Esophagus mucosa (tissue), 1 donor: ENCODE measurements at places on chromosomes 1 and 21. TPM values are rescaled to one million over a fixed set of nuclear protein-coding genes. Genes with fewer than 3 reads are reported as not detected.
A peak's percentile ranks its signal among the peaks of the same experiment; 100 is the strongest.

- no peak for ATAC-seq
Measured at GRCh38 chr1:36517011-36517771, 34.5 kb upstream of the CSF3R start.

- no peak for ATAC-seq
Measured at GRCh38 chr21:28402616-28402989, 590.1 kb downstream of the LTN1 start.

- ATAC-seq: no peak
Measured at GRCh38 chr1:155947292-155947691, 5.9 kb downstream of the RXFP4 start.

DNA sequence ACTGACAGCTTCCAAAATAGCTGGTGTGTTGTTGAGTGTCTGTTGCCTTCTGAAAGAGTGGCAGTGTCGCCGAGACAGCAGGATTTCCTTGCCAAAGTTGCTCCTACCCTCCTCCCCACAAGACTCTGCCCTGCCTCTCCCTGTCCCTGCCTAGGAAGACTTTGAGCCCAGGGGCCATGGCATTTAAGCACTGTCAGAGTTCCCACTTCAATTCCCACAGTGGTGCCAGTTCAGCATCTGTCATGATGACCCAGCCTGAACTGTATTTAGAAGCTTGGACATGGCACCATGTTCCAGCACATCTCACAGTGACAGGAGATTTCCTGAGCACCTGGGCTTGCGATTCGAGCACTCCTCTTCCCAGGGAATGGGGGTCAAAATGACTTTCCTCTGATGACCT, 43.6 kb downstream of the TBX15 start:
- no peak for ATAC-seq

GRCh38 chr21:26140164-26140579, 30.4 kb downstream of the APP start:
- ATAC-seq: peak; percentile 96

The LCE6A gene
- not detected for total RNA-seq

GRCh38 chr1:77406661-77407060, 124.8 kb downstream of the AK5 start:
- ATAC-seq: no peak

The SLC44A3 gene
- 10.1 TPM for total RNA-seq

DNA sequence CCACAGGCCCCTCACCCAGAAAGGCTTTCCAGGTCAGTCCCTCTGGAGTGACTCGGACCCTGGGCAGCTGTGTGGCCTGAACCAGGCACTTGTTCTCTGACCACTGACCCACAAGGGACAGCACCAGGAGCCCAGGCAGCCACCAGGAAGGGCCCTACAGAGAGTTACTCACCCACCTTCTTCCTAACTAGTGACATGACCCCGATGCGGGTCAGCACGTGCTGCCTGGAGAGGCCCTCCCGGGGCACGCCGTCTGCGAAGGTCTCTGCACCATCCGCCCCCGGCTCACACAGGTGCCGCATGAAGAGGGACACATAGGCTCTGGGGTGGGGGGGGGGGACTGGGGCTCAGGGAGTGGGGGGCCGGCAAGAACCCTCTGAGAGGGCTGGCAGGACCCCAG, 55.8 kb downstream of the CHD5 start:
- no peak for ATAC-seq

DNA sequence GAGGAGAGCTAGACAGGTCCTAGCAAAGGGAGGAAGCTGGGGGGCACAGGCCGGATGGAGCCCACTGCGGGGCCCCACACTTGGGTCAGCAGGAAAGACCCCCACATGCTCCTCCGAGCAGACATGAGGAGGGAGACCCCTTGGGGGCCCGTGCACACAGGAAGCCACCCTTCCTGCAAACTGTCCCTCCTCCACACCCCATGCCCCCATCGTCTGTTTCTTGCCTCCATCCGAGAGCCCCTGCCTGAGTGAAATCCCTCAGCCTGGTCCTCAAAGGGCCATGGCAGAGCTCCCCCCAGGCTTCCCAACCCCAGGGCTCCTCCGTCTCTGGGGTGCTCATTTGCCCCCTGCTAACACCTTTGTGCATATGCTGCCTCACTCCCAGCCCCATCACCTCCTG, 168.0 kb downstream of the PRDM16 start:
- no peak for ATAC-seq

DNA sequence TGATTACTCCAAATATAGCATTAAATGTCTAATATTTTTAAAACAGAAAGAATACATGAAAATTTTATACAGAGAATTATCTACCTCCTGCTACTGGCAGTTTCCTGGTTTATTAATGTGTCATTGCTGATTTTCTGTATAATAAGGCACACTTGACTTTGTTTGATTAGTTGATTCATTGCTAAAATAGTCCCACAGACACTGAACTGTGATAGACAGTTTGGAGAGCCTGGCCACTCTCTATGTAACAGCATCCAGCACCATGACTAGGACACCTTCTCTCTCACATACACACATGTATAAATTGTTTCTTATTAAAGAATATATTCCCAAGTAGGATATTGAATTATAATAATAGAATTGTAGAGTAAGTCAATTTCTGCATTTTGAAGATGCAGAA, 368.5 kb upstream of the SNX7 start:
- no peak for ATAC-seq

DNA sequence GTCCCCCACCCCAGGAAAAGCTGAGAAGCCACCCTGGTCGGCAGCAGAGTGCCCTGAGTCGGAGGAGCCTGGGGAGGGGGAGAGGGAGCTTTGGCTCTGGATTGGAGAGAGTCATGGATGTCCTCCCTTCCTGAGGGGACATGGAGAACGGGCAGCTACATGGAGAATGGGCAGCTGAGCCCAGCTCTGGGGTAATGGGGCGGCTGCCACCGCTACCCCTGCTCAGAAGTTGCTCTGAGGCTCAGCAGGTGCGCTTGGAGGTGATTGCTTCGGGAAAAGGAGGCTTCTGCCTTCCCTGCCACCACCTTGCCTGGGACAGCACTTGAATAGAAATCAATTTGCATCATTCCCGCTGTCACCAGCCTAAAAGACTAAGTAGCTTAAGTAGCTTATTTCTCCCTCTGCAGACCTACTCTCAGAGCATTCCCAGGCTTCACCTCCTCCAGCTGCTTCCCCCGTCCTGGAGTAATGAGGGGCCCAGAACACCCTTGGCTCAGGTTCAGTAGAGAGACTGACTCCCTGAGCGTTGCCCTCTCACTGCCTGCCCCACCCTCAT, 8.3 kb downstream of the DISP3 start:
- no peak for ATAC-seq

The CD84 gene
- total RNA-seq: 1.2 TPM

The C1QC gene
- total RNA-seq: 11.7 TPM

The ERO1B gene
- 1.1 TPM for total RNA-seq

- ATAC-seq: peak; percentile 97
Measured at GRCh38 chr1:10528066-10529014, 53.6 kb downstream of the PEX14 start.

- peak; percentile 1 for ATAC-seq
Measured at GRCh38 chr1:43558346-43558841, 27.7 kb downstream of the PTPRF start.

DNA sequence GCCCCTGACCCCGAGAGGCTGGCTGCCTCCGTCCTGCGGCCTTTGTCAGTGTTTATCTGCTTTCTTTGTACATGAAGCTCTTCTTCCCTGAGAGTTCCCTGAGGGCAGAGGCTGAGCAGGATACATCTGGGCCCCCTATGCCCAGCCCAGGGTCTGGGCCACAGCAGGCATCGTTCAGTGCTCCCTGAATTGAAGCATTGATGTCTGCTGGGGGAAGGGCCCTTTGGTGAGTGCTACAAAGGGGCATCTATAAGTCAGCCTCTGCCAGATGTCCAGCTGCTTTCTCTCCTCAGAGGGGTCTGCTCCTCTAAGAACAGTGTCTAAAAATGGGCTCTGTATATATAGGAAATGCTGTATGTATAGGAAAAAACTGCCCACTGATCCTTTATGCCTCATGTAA, 2.1 kb downstream of the HEYL start:
- ATAC-seq: no peak

GRCh38 chr1:97332716-97333115, 588.1 kb downstream of the DPYD start:
- ATAC-seq: no peak

The EXOC8 gene
- total RNA-seq: 7.9 TPM

DNA sequence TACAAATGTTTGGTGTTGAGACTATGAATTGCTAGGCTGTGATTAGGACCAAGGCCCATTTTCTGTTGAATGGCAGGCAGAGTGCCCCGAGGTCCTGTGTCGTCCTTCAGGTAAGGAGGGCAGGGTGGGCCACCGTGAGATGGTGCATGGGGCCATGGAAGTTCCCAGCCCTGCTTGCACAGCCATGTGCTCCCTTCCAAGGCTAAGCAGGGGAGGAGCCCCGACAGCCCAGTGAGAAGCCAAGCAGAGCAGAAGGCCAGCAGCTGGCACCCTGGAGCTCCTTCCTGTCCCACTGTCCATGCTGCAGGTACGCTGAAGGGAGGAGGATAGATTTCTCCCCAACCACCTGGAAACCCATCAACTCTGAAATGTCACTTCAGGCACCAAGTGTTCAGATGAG, 8.2 kb upstream of the NUAK2 start:
- no peak for ATAC-seq

GRCh38 chr1:21869620-21870121, 57.6 kb downstream of the LDLRAD2 start:
- ATAC-seq: peak; percentile 66

DNA sequence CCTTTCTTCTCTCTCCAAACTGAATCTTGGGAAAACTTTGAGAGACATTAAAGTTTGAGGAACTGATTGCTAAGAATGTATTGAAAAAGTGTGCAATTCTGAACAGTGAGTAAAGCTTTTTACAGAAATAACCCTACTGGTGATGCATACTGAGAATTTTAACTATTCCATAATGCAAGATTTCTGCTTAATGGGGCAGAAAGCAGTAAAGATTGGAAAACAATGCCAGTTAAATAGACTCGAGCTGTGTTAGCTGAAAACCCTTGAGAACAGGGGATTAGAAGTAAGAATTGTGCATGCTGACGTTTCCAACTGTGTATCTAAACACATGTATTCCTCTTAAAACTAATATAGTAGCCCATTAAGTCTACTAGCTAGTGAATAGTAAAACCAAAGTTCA, 1500.2 kb upstream of the PRMT6 start:
- ATAC-seq: no peak

DNA sequence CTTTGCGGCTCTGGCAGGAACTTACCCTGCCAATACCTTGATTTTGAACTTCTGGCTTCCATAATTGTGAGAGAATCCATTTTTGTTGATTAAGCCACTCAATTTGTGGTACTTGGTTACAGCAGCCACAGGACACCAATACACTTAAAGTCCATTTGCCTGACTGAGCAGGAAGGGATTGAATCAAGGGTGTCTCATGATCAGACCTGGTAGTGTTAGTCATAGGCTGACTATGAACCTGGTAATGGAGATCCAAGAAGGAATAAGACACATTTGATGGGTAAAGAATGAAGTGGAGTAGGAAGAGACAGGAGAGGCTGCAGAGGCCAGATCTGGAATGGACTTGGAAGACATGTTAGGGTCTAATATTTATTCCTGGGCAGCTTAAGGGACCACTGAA, 31.2 kb upstream of the MAP1LC3C start:
- no peak for ATAC-seq

The DNMT3L gene
- total RNA-seq: not detected

The HES3 gene
- not detected for total RNA-seq

- no peak for ATAC-seq
Measured at GRCh38 chr1:199010492-199010891, 371.7 kb downstream of the PTPRC start.

DNA sequence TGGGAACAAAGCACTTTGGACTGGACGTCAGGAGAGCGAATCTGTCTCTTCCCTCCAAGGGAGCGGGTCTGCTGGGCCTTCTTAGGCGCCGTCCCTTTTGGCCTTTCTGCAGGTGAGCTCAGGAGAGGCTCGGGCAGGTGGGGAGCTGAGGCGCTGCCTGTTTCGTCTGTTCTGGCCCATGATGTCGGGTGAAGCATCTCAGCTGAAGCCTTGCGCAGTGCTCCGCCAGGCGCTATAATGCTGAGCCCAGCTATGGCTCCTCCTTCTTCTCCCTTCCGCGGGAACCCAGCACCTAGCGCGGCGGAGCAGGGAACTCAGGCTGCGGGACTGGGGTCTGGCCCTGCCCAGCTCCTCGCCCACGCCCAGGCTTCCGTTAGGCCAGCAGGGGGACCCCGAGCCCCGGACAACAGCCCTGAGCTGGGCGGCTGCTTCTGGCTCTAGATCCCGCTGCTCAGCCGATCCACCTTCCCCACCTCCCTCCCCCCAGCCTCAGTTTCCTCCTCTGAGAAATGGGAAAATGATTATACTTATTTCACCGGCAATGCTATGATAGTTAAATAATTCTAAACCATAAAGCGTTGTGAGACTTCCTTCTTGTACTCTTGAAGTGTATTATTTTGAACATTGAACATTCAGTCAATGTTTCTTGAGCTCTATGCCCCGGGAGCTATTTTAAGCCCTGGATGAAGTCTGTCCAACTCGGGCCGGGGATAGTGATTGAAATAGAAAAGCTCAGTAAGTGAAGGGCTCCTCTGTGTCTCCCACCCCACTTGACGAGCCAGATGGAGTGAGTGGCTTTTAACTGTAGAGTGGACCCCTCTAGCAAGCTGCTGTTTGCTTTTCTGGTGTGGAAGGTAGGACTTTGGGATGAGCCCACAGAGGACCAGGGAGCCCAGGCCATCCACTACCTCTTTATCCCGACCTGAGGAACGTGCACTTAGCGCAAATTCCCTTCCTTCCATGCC, 9.6 kb upstream of the ADORA1 start:
- peak; percentile 60 for ATAC-seq

DNA sequence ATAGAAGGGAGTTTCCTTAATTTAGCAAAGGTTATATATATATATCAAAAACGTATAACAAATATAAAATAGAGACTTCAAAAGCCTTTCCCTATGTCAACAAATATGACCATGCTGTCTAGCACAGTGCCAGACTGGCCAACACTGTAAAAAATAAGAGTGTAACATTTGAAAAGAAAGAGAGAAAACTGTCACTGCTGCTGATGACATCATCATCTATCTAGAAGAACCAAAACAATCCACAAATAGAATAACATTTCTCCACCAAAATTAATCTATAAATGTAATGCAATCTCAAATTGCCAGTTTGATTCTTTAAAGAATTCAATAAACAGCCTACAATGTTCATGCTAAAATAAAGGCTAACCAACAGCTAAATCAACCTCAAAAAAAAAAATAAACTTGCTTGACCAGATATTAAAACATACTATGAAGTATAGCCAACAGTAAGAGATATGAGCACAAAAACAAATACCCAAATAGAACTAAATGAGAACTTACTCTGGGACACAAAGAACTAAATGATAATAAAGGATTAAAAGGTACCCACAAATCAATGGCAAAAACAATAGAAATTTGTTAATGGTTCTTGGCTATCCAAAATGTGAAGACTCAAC, 50.2 kb downstream of the ENAH start:
- ATAC-seq: no peak

DNA sequence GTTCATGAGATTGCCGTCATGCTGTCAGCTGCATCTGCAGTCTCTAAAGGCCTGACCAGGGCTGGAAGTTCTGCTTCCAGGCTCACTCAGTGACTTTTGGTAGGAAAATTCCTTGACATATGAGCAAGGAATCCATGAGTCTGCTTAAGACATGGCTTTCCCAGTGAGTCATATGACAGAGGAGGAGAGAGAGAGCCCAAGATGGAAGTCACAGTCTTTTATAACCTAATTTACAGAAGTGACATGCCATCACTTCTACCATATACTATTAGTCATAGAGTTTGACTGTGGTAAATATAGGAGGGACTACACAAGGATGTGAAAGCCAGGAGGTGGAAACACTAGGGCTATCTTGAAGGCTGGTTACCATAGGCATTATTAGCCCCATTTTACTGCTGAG, 115.2 kb downstream of the ROR1 start:
- no peak for ATAC-seq

GRCh38 chr1:167066333-167067122, 23.6 kb downstream of the GPA33 start:
- ATAC-seq: peak; percentile 87

The TMEM240 gene
- not detected for total RNA-seq

The MX2 gene
- total RNA-seq: 4.2 TPM

The DNASE2B gene
- total RNA-seq: not detected
